Osteoblast (primary cell): ENCODE measurements at places on chromosomes 6 and 20. TPM values are rescaled to one million over a fixed set of nuclear protein-coding genes. Genes with fewer than 3 reads are reported as not detected.

DNA sequence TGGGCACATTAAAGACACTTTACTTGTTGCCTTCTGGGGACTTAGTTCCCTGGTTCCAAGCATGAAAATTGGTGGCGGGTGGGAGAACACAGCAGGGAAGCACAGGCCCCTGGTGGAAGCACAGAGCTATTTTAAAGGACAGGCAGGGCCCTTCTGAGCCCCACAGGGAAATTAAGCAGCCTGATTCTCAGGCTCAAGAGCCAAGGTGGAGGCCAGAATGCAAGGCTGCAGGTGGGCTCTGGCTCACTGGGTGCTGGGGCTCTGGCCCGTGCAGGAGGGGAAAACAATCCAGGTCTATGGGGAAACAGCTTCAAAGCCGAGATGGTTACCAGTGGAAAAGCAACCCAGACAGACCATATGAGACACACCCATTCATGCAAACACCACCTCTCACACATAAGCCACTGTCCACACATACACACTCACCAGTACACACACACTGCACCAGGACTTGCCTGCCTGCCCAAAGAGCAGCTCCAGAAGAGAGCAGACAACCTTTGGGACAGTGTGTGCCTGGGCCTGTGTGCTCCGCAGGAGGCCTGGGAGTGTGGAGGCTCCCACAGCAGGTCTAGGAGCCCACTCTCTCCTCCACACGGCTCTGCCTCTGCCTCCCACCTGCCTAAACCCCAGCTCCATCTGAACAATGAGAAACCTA is 30.6 kb downstream of the TFEB start:
- no peak for DNase-seq

- no peak for DNase-seq
Measured at GRCh38 chr6:157452096-157452495, 71.1 kb downstream of the ZDHHC14 start.

Gene PPP1R3G
- total RNA-seq, result 3.3 and 3.5 TPM in 2 replicates

- DNase-seq, result no peak
Measured at GRCh38 chr6:81166770-81167169, 585.7 kb downstream of the TENT5A start.

- peak; percentile 94 for DNase-seq
Measured at GRCh38 chr20:33490023-33490933, at the start of gene CBFA2T2. Gene CBFA2T2 (plus strand): TSS chr20:33490096. CDS start chr20:33490268, 172 bp downstream.

DNA sequence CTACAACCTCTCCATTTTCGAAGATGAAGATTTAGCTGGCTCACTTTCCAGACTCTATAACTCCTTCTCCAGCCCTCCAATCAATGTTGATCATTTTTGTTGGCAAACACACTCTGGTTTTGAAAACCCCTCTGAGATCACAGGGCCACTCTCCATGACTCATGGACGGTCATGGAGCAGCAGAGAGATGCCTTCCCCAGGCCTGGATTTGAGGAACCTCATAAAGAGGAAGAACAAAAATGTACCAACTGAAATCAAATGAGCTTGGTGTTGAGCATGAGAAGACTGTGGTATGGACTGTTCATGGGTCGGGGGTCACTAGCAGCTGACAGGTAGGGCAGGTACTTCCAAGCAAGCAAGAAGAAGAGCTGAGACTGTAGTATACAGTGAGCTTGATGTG is 112.8 kb upstream of the INSM1 start:
- DNase-seq, result no peak
